ENCODE measurements at places on chromosomes 7 and 10.

DNA sequence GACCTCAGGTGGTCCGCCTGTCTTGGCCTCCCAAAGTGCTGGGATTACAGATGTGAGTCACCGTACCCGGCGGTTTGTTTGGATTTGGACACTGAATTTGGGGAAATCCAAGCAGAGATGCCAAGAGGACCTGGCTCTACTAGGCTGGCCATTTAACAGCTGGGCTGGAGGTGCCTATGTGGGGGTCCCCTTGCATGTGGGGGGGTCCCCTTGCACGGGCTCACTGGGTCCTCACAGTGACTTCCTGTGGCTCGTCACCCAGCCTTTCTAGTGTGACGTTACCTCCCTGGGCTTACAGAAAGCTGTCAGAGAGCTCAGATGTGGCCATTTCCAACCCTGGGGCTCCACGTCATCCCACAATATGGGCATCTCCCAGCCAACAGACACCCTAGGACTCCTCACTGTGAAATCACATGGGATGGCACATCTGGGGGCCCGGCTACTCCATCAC is 49.3 kb upstream of the GNA12 start:
- DNase-seq = no peak

- DNase-seq = no peak
These were observed 100.1 kb downstream of the NPSR1 start for GRCh38 chr7:34758111-34758601.

DNA sequence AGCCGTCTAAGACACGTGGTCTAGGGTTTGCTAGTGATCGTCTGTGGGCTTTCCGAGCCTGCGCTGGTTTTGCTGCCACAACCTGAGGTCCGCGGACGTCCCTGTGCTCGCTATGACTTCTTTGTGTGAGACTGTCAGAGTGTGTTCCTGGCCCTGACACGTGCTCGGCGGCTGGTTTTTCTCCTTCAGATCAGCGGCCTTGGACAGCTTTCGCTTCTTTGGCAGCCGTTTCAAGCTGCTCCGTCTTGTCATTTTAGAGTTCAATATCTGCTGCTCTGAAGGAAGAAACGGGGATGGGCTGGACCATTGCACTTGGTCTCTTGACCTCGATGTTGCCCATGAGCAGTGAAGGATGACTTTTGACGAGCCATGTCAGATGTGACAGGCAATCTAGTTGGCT is 147.3 kb downstream of the MGMT start:
- no peak for DNase-seq

- DNase-seq = peak; percentile 88
These were observed 3.2 kb downstream of the PARP12 start for GRCh38 chr7:140059273-140060242.

DNA sequence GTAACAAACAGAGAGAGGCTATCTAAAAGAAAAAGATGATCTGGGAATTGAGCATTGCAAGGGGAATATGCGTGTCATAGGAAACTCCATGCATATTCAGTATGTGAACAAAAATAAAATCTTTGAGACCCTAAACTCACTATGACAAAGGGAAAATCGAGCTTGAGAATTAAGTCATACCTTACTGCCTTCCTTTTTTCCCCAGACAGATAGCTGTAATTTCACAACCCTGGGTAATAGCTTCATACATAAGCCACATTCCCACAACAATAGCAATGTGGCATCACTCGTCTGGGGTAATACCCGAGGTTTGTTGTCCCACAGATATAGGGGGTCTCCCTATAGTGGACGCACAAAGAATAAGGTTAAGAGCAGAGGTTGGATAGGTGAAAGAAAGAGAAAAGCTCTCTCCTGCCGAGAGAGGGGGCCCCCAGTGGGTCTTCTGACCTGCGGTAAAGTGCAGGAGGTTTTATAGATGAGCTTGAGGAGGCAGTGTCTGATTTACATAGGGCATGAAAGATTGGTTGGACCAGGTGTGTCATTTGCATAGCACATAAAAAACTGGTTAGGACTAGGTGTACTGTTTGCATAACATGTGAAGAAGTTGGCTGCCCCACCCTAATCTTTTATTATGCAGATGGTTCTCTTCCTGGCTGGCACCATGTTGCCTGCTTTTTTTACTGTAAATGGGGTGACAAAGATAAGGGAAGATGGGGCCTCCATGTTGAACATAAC is 11.6 kb downstream of the CYP3A43 start:
- no peak for DNase-seq

DNA sequence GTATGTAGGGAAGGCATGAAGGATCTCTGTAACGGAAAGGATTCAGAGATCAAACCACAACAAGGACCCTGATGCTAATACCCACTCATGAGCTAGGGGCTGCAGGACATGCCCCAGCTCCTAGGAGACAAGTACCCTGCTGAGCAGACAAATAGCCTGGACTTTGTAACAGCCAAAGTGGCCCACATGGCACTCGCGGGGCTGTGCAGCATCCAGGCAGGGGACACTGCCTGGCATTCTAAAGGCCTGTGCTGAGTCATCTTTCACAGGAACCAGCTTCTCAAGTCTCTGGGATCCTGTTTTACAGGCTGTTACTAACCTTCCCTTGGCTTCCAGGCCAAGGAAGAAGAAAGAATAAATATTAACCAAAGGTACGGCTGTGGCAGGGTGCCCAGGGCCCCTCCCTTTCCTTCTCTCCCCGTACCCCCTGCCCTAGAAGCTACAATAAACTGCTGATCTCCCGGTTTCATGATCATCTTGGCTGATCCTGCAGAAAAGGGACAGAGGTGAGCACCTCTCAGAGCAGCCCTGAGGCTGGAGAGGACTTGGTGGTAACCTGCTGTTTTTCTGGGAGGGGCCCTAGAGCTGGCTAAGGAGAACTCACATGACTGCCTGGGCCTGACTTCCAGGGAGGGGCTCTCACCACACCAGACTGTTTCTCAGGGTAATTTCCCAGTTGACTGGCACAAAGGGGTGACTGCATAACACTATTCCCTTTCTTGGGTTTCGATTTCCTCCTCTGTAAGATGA is 4.2 kb upstream of the RPEL1 start:
- peak; percentile 56 for DNase-seq

DNA sequence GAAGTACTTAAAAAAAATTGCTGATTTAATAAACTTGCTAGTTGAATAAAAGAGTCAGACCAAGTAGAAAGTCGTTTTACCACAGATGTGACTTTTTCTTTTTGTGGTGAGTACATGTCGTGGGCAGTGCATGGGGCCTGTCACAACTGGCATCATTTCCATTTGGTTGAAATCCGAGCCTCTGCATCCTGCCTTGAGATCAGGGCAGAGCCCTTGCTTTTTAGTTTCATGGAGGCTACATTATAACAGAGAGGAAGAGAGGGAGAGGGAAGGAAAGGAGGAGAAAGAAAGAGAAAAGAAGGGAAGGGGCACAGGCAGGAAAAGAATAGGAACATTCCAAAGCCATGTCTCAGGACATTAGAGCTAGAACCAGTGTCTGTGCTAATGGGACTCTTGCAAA is 20.4 kb upstream of the INSYN2A start:
- DNase-seq = peak; percentile 14

- peak; percentile 88 for DNase-seq
These were observed 980 bp downstream of the ADAMTS14 start for GRCh38 chr10:70673043-70673928.

DNA sequence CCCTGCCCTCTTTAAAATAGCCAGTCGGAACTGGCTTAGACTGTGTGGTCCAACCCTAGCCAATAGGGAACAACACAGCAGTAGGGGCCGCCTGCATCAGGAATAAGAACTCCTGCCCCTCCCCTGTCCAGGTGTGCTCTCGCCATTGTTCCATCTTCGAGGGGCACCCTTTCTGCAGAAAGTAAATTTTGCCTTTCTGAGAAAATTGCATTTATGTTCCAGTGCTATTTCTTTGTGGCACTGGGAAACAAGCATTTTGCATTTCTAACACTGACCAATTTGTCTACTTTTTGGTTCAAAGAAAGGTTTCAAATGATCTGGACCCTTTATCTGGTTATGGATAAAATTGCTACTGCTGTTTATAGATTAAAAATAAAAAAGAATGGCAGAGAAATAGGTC is 90.2 kb upstream of the AGBL3 start:
- no peak for DNase-seq

GRCh38 chr10:47289921-47290320 is 10.1 kb upstream of the GDF10 start:
- DNase-seq = no peak

DNA sequence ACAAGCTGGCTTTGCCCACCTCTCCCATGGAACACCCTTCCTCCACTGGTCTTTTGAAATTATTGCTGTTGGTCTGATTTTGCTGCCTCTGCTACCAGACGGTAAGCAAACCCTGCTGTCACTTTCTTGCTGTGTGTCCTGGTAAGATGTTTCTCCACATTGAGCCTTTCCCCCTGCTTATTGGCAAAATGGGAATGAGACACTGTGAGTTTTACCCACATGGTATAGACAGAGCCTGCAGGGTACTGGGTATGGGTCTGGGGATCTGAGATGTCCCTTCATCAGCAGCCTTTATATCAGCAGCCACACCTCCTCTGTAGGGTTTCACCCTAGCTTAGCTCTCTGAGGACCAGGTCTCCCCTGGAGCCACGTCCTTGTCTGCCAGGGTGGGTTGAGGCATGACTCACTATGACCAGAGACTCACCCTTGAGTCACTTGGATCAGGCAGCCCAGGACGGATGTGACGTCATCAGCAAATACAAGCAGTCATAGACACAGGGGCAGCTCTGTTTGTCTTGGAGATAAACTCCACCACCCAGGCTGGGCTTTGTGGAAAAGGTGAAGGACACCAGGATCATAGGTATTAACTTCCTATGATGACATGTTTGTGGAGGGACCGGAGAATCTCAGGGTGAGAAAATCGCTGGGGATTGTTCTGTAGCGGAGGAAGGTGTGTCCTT is 17.9 kb upstream of the BAIAP2L1 start:
- DNase-seq = peak; percentile 94

- DNase-seq = no peak
These were observed 213.0 kb upstream of the SMIM30 start for GRCh38 chr7:113331155-113331898.

GRCh38 chr7:24905996-24906770 is 73.8 kb downstream of the OSBPL3 start:
- no peak for DNase-seq

GRCh38 chr10:24643679-24644209 is 79.9 kb downstream of the ARHGAP21 start:
- DNase-seq = no peak

GRCh38 chr10:5943536-5943935 is 33.8 kb downstream of the IL15RA start:
- DNase-seq = peak; percentile 30

- peak; percentile 3 for DNase-seq
These were observed 9.5 kb downstream of the SLC13A1 start for GRCh38 chr7:123190109-123190831.

- DNase-seq = peak; percentile 62
These were observed 196.2 kb downstream of the FANK1 start for GRCh38 chr10:126092366-126093215.

- DNase-seq = no peak
These were observed 750.2 kb downstream of the XPNPEP1 start for GRCh38 chr10:109173121-109173520.
